ENCODE measurements at places on chromosomes 5 and 9.

GRCh38 chr9:82988488-82988887 is 74.5 kb downstream of the RASEF start:
- no peak for DNase-seq

DNA sequence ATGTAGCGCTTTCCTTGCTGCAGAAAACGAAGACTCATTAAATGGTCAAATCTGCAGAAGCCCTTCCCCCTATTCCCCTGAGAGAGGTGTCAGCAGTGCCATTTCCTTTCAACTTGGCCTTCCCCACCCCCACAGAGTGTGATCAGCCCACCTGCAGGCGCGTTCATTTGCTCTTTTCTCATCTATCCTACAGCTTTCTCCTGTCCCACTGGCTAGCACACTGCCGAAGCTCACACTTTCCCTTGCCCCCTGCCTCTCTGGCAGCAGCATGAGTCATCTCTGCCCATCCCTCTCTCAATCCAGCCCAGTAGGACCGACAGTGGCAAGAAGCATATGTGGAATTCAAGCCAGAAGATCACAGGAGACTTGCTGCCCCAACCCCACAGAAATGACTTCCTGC is 213.8 kb downstream of the FAM114A2 start:
- DNase-seq, result no peak

DNA sequence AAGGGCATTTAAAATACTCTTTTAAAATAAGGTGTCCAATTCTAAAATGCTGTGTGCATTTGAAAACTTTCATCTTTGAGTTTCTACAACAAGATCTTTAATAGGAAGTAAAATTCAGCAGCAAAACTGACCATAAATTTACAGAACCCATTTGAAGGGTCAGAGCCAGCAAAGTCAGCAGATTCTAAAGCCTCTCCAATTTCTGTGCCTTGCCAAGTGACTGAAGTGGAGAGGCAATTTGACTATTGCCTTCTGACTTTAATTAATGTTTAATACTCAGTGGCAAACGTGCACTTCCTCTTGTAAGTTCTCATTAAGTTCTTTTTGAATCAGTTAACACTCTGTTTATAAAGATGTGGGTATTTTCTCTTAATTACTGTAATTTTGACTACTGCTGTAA is 155.2 kb downstream of the BAAT start:
- no peak for DNase-seq

GRCh38 chr5:124372457-124372856 is 374.0 kb downstream of the ZNF608 start:
- DNase-seq, result no peak

- peak; percentile 62 for DNase-seq
Measured at GRCh38 chr5:122192497-122193496, 63.5 kb downstream of the ZNF474 start.

GRCh38 chr5:113000466-113000865 is 23.9 kb downstream of the DCP2 start:
- peak; percentile 35 for DNase-seq

- no peak for DNase-seq
Measured at GRCh38 chr9:99868845-99869244, 37.6 kb upstream of the STX17 start.

DNA sequence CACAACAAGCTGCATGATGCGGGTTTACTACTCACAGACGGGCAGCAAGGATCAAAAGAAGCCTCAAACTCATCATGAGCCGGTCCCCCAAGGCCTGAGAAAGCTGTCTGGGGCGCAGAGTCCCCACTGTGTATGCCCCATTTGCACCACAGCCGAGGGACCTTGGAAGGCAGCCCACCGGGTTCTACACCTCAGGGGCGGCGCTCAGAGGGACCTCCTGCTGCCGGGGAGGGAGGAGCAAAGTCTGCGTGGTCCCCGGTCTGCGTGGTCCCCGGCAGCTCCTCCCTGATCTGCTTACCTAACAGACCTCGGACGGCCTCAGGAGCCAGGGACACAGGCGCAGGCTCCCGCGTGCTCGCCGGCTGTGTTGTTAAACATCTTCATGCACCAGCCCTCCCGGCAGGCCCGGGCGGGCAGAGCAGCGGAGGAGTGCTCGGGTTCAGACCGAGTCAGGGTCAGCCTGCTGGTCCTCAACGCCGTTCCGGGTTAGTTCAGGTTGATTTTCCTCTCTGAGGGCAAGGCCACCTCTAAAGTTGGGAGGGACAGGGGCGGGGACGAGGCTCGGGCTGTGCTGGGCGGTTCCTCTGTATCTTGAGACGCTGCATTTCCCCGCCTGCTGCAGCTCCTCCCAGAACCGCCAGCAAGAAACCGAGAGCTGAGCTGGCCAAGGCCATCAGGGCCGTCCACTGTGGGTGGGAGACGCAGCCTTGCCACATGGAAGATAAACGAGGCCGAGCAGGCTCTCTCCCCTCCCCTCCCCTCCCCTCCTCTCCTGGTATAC is 74.6 kb downstream of the MRPL36 start:
- no peak for DNase-seq

GRCh38 chr5:179279347-179280094 is 65.7 kb downstream of the ADAMTS2 start:
- no peak for DNase-seq

GRCh38 chr9:130711469-130711868 is 17.9 kb downstream of the EXOSC2 start:
- no peak for DNase-seq

DNA sequence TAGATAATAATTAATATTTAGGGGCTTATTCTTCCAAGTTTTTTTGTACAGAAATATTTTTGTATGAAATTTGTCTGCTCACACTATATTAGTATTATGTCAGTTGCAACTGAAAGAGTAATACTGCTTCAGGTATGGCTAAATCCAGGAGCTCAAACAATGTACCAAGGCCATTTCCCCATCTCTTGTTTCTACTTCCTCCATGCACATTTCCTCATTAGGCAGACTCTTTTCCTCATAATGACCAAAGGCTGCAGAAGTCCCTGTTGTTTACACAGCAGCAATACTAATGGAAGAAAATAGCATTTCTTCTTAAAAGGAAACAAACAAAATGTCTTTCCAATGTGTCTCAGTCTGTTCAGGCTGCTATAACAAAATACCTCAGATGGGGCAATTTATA is 9.2 kb upstream of the OTULINL start:
- DNase-seq, result no peak

- no peak for DNase-seq
Measured at GRCh38 chr5:61362796-61363368, 30.8 kb downstream of the ZSWIM6 start.

GRCh38 chr5:169385636-169386035 is 84.7 kb upstream of the SLIT3 start:
- no peak for DNase-seq
